ENCODE measurements at places on chromosomes 4 and X. TPM values are rescaled to one million over a fixed set of nuclear protein-coding genes. Genes with fewer than 3 reads are reported as not detected.

- DNase-seq: peak; percentile 42
These were observed 5.5 kb downstream of the PPP2R2C start for GRCh38 chr4:6466756-6467381.

DNA sequence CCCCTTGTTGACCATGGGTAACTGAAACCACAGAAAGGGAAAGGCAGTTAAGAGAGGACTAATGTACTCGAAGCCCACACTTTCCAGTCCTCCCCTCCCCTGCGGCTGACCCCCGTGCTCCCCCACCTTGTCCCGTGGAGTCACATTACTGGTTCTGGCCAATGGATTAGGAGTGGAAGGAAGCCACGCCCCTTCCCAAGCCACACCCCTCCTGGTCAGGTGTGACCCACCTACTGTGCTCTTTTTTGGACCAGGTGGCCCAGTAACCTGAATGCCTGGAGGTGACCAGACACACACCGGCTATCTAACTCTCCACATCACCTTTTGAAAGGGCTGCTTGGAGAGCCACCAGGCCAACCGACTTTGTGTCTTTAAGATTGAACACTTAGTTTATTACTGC, 109.3 kb upstream of the MSX1 start:
- no peak for DNase-seq

DNA sequence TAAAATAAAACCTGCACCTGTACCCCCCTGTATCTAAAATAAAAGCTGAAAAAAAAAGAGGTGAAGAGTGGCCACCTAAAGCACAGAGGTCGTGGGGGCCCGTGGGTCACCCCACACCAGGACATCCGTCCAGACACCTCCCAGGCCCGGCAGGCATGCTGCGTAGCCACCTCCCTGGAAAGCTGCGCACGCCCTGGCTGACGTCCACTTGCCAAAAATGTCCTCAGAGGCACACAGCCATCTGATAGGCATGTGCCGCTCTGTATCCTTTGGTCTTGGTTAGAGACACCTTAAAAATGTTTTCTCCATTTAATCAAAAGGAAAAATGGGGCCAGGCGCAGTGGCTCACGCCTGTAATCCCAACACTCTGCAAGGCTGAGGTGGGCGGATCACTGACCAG, 17.7 kb downstream of the FAM53A start:
- DNase-seq: no peak

- DNase-seq: peak; percentile 38
These were observed 118.4 kb downstream of the CPZ start for GRCh38 chr4:8710946-8711345.

GRCh38 chr4:40990236-40990898, 224.0 kb downstream of the APBB2 start:
- no peak for DNase-seq

The NDNF gene
- total RNA-seq: 2.0 TPM

- DNase-seq: no peak
These were observed 58.7 kb downstream of the RASGEF1B start for GRCh38 chr4:81412946-81413495.

GRCh38 chrX:112513154-112513553, 166.6 kb downstream of the LHFPL1 start:
- no peak for DNase-seq

The RTL5 gene
- 8.9 TPM for total RNA-seq

DNA sequence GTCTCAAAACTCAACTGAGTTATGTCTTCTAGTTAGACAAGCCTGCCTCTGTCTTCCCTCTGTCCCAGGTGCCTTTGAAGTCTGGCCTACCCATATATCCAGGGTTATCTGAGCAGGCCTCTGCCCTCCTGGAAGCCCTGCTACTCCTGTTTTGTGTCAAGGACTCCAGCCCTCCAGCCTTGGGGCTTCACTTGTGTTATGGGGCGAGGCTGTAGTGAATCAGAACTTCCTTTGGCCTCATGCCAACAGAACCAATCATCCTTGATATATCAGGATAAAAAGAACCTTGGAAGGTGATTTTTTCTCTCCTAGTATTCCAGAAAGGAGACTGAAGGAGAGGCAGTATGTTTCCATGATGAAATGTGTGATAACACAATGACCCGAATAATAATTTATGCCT, 8.9 kb upstream of the ADGRG4 start:
- DNase-seq: no peak

DNA sequence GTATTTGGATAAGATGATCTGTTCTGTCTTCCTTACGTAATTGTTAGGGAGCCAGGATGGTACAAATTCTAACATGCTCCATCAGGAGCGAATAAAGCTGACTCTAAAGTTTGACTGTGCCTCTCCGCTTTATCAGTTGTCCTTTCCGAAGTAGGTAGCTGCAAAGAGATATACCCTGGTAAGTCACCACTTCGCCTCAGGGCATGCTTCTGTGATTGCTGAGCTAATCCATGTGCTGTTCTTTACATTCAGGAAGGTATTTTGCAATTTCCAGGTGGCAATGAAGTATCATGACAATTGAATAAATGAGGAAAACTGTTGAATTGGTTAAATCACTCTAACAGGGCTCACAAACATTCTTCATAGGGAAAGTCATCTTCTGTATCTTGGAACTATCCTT, 38.9 kb downstream of the KIT start:
- DNase-seq: no peak

DNA sequence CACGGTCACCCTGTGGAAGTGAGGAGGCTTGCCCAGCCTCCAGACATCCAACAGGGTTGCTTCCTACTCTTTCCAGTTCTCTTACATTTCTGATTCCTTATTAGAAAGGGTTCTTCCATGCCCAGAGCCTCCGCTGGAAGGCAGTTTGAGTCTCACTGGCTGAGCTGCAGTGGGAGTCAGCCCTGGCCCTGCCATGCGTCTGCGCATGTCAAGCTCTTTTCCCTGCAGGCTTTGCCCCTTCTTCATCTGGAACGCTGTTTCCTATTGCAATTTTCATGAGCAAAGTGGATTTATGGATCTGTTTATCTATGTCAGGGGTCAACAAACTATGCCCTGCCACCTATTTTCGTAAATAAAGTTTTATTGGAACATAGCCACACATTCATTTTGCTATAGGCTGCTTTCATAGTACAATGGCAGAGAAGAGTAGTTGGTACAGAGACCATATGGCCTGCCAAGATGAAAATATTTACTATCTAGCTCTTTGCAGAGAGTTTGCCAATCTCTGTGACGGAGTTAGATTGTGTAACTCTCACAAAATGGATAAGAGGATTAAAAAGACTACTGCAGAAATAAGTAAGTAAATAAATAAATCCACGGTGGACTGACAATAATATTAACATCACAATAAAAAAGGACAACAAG, 3.9 kb upstream of the CHRNA9 start:
- no peak for DNase-seq

- DNase-seq: no peak
These were observed 129.1 kb upstream of the AFF2 start for GRCh38 chrX:148371291-148371690.

DNA sequence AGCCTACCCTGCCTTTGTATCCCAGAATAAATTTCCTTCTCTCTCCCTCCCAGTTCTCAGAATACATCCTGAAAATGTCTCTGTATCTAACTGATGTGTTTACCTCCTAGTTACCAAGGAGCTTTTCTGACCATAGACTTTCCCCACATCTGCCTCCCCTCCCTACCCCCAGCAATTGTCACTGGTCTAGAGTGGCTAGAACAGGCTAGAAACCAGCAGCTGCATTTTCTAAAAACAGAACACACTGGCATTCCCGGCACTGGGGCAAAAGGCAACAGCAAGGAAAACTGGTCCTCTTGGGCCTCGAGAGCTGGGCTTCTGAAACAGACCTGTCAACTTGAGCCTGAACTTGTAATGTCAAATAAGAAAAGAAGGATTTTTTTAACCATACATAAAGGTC, 16.4 kb downstream of the TASL start:
- no peak for DNase-seq

The EDA2R gene
- total RNA-seq: 3.9 TPM

DNA sequence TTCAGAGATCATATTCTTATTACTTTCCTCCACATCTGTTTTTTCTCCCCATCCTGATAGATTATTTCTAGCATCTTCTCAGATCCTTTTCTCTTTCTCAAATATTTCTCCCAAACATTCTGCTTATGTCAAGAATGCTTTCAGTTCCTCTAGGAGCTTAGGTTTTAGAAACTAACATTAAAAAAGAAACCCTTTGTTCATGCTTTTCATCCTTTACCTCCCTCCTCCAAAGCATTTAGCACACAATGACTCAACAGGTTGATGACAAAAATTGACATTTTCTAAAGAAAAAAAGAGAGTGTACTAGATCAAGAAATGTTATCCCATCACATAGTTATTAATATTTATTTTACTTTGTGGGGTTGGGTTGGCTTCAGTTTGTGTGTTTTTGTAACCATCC, 16.5 kb upstream of the ALB start:
- DNase-seq: no peak

- DNase-seq: no peak
These were observed 52.7 kb downstream of the PPP3CA start for GRCh38 chr4:101294597-101294996.

DNA sequence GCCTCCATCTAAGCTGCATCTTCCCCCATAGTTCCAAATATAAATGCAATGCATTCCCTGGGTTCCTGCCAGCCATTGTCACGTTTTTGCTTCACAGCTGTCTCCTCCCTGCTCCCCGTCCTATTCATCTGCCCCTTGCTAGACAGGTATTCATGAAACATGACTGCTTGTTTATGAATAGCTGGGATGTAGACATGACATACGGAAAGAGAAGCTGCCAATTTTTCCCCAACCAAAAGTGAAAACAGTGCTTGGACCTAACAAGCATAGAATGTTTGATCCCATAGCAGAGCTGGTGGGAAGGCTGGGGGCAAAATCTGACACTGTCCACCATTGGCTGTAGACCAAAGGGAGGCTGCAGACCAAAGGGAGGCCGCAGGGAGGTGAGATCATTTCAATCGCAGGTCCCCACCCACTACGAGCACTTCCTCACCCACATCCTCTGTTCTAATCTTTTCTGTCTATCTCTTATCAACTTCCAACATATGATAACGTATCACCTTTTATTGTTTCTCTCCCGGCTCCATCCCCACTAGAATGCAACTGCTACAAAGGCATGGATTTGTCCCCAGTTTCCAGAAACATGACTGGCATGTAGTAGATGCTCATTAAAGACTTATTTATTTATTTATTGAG, 8.5 kb upstream of the GYG2 start:
- DNase-seq: no peak

GRCh38 chr4:101264993-101265815, 82.1 kb downstream of the PPP3CA start:
- DNase-seq: no peak

The SLC38A5 gene
- total RNA-seq: 11.2 TPM

GRCh38 chrX:17374619-17375366, at the start of gene NHS:
Gene NHS, plus strand, starts transcription at chrX:17375200. Its CDS starts 558 bp downstream, at chrX:17375758.
- DNase-seq: peak; percentile 89

The CT45A7 gene
- total RNA-seq: not detected

The ALB gene
- total RNA-seq: 0.43 TPM

- no peak for DNase-seq
These were observed 88.1 kb downstream of the FSTL5 start for GRCh38 chr4:162075726-162076125.

GRCh38 chrX:119482041-119482440, 13.8 kb downstream of the SLC25A5 start:
- DNase-seq: no peak

GRCh38 chrX:13051529-13052172, 7.2 kb upstream of the FAM9C start:
- no peak for DNase-seq

DNA sequence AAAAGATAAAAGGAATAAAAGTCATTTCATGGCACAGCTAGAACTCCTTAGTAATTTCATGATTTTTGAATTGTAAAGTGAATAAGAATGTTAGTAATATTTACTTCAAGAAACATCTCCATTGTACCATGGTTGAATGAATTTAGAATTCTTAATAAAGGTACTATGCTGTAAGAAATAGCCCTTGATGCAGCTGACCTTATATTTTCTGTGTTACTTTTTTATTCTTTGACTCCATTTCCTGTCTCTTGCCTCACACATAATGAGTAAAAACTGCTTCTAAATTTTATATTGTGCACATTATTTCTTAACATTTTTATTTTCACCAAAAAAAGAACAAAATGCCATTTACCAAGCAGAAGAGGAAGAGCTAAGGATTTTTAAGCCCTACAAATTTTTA, 81.9 kb upstream of the PDHA2 start:
- DNase-seq: no peak

- DNase-seq: no peak
These were observed 188.7 kb upstream of the PABPC4L start for GRCh38 chr4:134390319-134390718.

DNA sequence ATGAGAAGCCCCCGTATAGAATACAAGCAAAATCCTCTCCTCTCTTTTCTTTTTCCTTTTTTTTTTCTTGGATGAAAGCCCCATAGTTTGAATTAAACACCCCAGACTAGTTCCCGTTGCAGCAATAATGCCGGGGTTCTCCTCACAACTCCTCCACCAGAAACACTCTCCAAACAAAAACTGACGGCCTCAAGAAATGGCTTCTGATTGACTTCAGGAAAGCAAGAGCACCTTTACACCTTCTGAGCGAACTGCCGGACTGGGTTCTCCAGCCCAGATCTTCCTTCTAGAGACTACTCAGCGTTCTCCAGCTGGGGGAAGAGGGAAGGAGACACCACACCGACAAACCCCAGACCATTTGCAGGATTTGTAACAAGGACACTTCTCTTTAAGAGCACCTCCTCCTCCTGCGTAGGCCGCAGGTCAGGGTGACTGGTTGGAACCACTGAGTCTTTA, 4.0 kb downstream of the HAND2 start:
- DNase-seq: no peak

GRCh38 chr4:56206258-56206657, 181.0 kb downstream of the AASDH start:
- no peak for DNase-seq

- no peak for DNase-seq
These were observed 1180.9 kb upstream of the ADGRL3 start for GRCh38 chr4:60019180-60019579.

DNA sequence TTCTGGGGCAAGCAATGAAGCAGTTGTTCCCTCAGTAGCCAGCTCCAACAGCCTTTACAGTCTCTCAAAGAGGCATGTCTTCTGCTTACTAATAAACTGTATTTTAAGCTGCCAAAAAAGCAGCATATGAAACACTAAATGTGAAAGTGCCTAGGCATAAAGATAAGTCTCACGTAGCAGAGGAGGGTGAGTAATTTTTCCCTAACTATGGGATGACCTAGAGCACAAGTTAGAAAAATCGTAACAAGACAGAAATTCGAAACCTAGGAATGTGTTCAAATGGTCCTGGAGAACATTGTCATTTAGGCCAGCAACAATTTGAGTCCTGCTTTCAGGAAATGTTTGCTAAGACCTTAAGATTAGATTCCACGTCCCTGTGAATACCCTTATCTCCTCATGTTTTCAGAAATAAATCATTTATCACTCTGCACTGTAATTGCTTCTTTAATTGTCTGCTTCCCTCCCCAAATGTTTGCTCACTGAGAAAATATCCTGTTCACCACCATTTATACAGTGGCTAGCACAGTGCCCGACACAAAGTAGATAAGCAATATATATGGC, 222.2 kb downstream of the KCNIP4 start:
- no peak for DNase-seq

DNA sequence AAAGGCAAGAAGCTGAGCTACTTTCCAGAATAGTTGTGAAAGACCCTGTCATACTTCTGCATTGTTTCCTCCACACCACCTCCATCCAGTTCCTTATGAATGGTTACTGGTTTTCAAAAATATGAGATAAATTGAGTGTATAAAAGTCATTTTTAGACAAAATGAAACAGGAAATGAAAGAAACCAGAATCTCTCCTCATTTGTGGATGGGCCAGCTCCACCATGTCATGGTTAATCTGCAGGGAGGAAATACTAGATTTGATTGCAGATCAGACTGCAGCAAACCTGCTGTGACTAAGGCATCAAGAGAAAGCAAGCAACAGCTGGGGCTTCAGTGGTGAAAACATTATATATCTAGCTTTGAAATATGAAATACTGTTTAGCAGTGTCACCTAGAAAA, 23.8 kb downstream of the F9 start:
- DNase-seq: no peak

The TDO2 gene
- not detected for total RNA-seq

Measured in posterior vena cava (tissue), 2 donors.